Muscle of leg (tissue), 16 donors: ENCODE measurements at places on chromosomes 12 and 14.

GRCh38 chr14:100131181-100131580 lies 28.3 kb downstream of the DEGS2 start:
- no peaks in the 10 kb centered on the region for H3K27me3 ChIP-seq
- H3K4me3 ChIP-seq = no peak overlapping the region
- DNase-seq = no peak
- H3K4me1 ChIP-seq = peaks cover 61% of the 10 kb centered on the region
- peaks cover 33% of the 10 kb centered on the region for H3K36me3 ChIP-seq
- no peak overlapping the region for H3K27ac ChIP-seq

DNA sequence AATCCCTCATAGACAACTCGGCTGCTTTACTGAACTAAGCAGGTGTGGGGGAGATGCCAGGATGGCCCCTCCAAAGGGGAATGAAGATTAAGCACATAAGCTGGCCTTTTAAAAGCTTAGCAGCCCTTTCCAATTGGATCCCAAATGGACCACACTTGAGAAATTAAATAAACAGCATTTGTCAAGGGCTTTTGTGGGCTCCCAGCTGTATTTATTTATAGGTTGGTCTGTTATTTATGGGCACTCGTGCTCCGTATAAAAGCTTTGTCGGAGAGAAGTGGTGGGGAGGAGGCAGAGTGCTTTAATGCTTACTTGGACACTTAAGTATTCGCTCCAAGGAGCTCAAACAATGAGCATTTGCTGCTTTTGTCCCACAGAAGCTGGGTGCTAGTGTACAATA lies 580.2 kb downstream of the MED13L start:
- no peaks in the 10 kb centered on the region for H3K27me3 ChIP-seq
- H3K4me1 ChIP-seq = no peaks in the 10 kb centered on the region
- no peak for DNase-seq
- no peak overlapping the region for H3K4me3 ChIP-seq

GRCh38 chr12:24095245-24095644 lies 145.8 kb upstream of the SOX5 start:
- DNase-seq = no peak
- H3K27me3 ChIP-seq = no peaks in the 10 kb centered on the region
- H3K27ac ChIP-seq = no peak overlapping the region
- H3K4me3 ChIP-seq = no peak overlapping the region
- H3K4me1 ChIP-seq = no peaks in the 10 kb centered on the region

DNA sequence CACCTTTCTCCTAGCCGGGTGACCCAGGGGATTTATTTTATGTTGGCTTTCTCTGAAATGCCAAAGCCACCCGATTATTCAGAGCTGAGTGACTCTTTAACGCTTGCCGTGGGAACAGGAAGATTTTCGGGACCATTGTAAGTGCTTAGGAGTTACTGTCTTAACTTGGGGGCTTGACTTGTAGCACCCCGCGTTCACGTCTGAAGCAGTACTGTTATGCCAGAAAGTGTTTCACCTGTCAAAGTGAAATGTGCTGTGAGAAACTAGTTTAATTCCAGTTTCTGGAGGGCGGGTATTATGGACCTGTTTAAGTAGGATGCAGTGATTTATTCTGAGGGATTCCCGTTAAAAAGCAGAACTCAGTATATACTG lies 218 bp downstream of the LYSET start:
- H3K36me3 ChIP-seq = peaks cover 20% of the 10 kb centered on the region
- no peak for DNase-seq
- peak overlapping the region; percentile 78 for H3K4me3 ChIP-seq
- H3K27me3 ChIP-seq = no peaks in the 10 kb centered on the region
- H3K27ac ChIP-seq = peak overlapping the region; percentile 93
- H3K4me1 ChIP-seq = peaks cover 16% of the 10 kb centered on the region

DNA sequence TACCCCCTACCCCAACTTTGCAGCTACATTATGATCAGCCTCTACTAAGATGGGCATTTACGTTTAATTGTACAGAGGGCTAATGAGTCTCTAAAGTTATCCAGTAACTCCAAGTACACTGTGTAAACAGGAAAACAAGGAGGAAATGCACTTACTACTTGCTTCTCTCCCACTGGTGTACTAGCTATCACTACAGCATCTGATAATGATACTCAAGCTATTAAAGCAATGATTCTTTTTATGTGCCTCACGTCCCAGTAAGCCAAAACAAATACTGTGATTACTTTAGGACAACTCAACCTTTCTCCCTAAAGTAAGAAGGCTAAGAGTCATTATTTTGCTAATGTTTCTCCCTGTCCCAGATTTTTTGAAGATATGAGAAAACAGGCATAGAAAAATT lies 128.6 kb upstream of the CCDC175 start:
- H3K27me3 ChIP-seq = no peaks in the 10 kb centered on the region
- H3K36me3 ChIP-seq = no peaks in the 10 kb centered on the region
- no peak for DNase-seq
- no peak overlapping the region for H3K4me3 ChIP-seq
- H3K27ac ChIP-seq = no peak overlapping the region

GRCh38 chr12:90423965-90424364 lies 531.0 kb downstream of the CCER1 start:
- no peaks in the 10 kb centered on the region for H3K4me1 ChIP-seq
- H3K4me3 ChIP-seq = no peak overlapping the region
- no peaks in the 10 kb centered on the region for H3K36me3 ChIP-seq
- H3K27ac ChIP-seq = no peak overlapping the region
- H3K27me3 ChIP-seq = no peaks in the 10 kb centered on the region

GRCh38 chr14:105385698-105386365 lies 12.5 kb upstream of the TEX22 start:
- H3K27me3 ChIP-seq = no peaks in the 10 kb centered on the region
- H3K4me3 ChIP-seq = no peak overlapping the region
- H3K4me1 ChIP-seq = peaks cover 64% of the 10 kb centered on the region
- peaks cover 75% of the 10 kb centered on the region for H3K36me3 ChIP-seq

DNA sequence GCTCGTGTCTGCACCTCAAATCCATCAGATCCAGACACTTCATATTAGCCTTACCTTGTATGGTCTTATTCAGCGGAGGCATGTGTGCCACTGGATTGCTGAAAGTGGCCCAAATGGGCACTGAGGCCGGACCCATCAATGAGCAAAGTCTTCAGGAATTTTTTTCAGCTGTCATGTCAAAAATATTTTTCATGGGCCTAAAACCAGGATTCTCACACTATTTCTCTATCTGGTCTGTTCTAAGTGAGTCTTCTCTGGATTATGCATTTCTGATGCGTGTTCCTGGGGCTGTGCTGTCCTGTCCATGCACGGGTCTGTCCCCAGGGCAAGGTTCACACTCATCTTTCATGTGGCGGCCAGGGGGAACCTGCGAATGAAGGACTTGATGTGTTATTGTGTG lies 94.6 kb downstream of the KCNA5 start:
- H3K4me1 ChIP-seq = no peaks in the 10 kb centered on the region
- H3K4me3 ChIP-seq = no peak overlapping the region
- H3K36me3 ChIP-seq = no peaks in the 10 kb centered on the region
- H3K27me3 ChIP-seq = no peaks in the 10 kb centered on the region

GRCh38 chr12:105192624-105193225 lies 43.2 kb downstream of the APPL2 start:
- H3K36me3 ChIP-seq = peaks cover 75% of the 10 kb centered on the region
- no peak overlapping the region for H3K4me3 ChIP-seq
- no peak overlapping the region for H3K27ac ChIP-seq
- no peak for DNase-seq
- no peaks in the 10 kb centered on the region for H3K4me1 ChIP-seq

DNA sequence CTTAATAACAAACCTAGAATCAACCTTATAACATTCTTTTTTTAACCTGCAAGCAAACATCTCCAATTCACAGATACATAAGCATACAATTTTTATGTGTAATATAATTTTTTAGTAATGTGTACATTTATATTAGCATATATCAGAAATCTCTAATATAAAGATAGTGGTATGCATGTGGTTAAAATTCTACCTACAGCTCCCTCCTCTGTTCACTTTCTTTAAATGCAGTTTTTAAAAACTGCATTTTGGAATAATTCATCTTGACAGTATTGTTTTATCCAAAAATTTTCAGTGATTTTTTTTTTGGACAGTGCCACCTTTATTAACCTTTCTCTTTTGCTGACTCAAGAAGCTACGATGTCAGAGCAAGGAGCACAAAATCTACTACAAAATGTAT lies 13.2 kb upstream of the RXYLT1 start:
- no peak overlapping the region for H3K4me3 ChIP-seq
- H3K27ac ChIP-seq = no peak overlapping the region
- no peaks in the 10 kb centered on the region for H3K36me3 ChIP-seq
- no peak for DNase-seq
- H3K27me3 ChIP-seq = no peaks in the 10 kb centered on the region

DNA sequence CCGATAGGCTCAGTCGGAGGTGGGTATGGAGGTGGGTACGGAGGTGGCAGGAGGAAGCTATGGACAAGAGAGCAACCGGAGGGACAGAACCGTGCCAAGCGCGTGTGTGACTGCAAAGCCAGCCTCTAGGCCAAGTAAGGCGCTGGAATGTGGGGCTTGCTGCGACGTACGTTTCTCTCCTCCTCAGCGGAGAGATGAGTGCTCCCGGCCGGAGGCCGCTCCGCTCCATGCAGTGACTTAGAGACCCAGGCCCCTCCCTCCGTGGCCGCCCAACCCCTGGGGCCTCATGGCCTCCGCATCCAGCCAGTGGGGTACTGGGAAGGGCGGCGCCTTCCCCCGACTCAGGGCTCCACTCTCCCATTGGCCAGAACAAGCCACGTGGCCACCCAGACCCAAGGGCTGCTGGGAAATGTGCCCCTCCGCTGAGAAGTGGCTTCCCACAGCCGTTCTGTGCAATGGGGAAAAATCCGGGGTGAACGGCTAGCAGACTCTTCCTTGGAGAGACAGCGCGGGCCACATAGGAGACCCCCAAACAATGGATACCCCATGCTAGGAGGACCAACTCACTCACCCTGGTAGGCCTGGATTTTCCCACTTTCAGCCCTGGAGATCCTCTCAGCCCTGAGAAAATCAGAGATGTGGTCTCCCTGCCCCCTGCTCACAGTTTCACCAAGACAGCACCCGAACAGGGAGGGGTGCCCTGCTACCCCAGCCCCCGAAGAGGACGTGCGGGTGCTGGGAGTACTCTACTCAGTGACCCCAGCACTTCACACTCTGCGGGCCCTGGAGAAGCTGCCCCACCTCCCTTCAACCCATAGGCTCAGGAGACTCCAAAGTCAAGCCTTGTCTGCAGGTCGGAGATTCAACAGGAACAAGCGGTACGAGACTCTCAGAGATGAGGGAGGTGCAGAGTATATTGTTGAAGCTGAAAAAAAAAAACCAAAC lies 66.7 kb downstream of the RIMBP2 start:
- H3K27me3 ChIP-seq = peaks cover 4% of the 10 kb centered on the region
- H3K27ac ChIP-seq = no peak overlapping the region
- no peak for DNase-seq

GRCh38 chr12:100164153-100164704 lies 21.6 kb upstream of the BLTP3B start:
- DNase-seq = no peak
- no peak overlapping the region for H3K27ac ChIP-seq
- H3K4me3 ChIP-seq = peak overlapping the region; percentile 15
- H3K27me3 ChIP-seq = peaks cover 4% of the 10 kb centered on the region

DNA sequence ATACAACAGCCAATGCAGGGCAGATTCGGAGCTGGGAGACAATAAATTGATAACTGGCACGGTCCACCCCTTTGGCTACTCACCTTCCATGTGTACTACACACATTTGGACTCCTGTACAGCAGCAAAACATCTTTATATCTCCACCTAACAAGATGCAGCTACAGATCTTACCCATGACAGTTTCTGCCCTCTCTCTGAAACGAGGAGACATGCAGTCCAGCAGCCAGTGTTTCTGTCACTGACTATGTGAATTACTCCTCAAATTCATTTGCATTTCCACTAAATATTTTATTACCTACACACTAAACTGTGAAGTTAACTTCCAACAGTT lies 58.7 kb upstream of the BEGAIN start:
- no peaks in the 10 kb centered on the region for H3K27me3 ChIP-seq
- no peak for DNase-seq
- H3K4me3 ChIP-seq = no peak overlapping the region
- H3K4me1 ChIP-seq = peaks cover 4% of the 10 kb centered on the region

- no peak for DNase-seq
- H3K27ac ChIP-seq = no peak overlapping the region
- H3K4me3 ChIP-seq = no peak overlapping the region
- H3K36me3 ChIP-seq = no peaks in the 10 kb centered on the region
- H3K27me3 ChIP-seq = no peaks in the 10 kb centered on the region
Measured at GRCh38 chr12:8834230-8834629, 11.8 kb downstream of the A2ML1 start.

GRCh38 chr12:23887055-23887835 lies 62.2 kb downstream of the SOX5 start:
- no peak overlapping the region for H3K27ac ChIP-seq
- H3K36me3 ChIP-seq = no peaks in the 10 kb centered on the region
- no peaks in the 10 kb centered on the region for H3K4me1 ChIP-seq
- H3K4me3 ChIP-seq = no peak overlapping the region
- DNase-seq = peak; percentile 13

- H3K4me3 ChIP-seq = peak within 1 kb of the TSS; percentile 88
- H3K4me1 ChIP-seq = peaks cover 49% of the 10 kb centered on the region
- peak; percentile 82 for DNase-seq
- peaks cover 8% of the 10 kb centered on the region for H3K27me3 ChIP-seq
- peaks cover 27% of the 10 kb centered on the region for H3K36me3 ChIP-seq
Measured at GRCh38 chr12:6827982-6828780, at the start of gene P3H3. P3H3 (plus strand) TSS chr12:6828407; CDS start chr12:6828441, 34 bp downstream.

DNA sequence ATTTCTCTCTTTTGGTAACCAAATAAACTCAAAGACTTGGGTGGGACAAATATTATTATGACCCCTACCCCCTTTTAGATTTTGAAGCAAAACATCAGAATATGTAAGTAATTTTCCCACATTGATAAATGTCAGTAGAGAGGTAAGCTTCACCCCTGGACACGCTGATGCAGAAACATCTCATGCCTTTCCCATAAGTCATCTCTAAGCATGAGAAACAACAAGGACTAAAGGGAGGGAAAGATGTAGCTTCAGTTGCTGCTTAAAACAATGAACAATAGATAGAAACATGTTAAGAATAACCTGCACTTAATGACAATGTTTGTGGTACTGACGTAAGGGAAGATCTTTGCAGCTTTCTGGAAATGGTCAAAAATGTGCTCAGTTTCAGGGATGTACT lies 56.3 kb upstream of the SLC8A3 start:
- no peak overlapping the region for H3K4me3 ChIP-seq
- no peaks in the 10 kb centered on the region for H3K27me3 ChIP-seq
- no peaks in the 10 kb centered on the region for H3K4me1 ChIP-seq
- no peak overlapping the region for H3K27ac ChIP-seq
- H3K36me3 ChIP-seq = no peaks in the 10 kb centered on the region
- DNase-seq = no peak

GRCh38 chr14:88668448-88669116 lies 105.7 kb downstream of the ZC3H14 start:
- H3K27me3 ChIP-seq = no peaks in the 10 kb centered on the region
- H3K36me3 ChIP-seq = no peaks in the 10 kb centered on the region
- H3K4me3 ChIP-seq = no peak overlapping the region
- no peak overlapping the region for H3K27ac ChIP-seq
- peak; percentile 45 for DNase-seq

DNA sequence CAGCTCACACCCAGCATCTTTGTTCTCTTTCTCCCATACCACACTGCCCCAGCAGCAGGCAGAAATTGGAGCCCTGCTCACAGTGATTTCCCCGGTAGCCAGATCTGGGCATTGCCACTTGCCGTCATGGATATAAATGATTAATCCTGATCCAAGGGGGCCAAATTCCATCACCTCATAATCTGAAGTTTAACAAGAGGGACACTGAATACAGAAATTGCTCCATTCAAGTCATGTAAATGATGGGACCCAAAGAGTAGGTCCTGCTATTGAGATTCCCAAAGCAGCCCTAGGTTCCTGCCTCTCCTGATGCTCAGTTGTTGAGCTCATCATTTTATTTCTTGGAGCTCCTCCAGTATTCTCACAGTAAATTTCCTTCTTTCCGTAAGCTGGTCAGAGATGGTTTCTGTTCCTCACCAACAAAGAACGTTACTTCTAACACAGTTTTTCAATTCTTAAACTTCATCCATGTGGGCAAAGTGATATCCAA lies 11.7 kb downstream of the ITPR2 start:
- no peaks in the 10 kb centered on the region for H3K36me3 ChIP-seq
- no peak overlapping the region for H3K4me3 ChIP-seq
- DNase-seq = peak; percentile 50
- H3K27ac ChIP-seq = no peak overlapping the region
